Ascending aorta (tissue), 2 donors: ENCODE measurements at places on chromosomes 2 and 18.

GRCh38 chr2:108594132-108594981 is 60.1 kb downstream of the LIMS1 start:
- no peak for DNase-seq

GRCh38 chr18:54327818-54328217 is 29.8 kb downstream of the STARD6 start:
- DNase-seq: no peak

DNA sequence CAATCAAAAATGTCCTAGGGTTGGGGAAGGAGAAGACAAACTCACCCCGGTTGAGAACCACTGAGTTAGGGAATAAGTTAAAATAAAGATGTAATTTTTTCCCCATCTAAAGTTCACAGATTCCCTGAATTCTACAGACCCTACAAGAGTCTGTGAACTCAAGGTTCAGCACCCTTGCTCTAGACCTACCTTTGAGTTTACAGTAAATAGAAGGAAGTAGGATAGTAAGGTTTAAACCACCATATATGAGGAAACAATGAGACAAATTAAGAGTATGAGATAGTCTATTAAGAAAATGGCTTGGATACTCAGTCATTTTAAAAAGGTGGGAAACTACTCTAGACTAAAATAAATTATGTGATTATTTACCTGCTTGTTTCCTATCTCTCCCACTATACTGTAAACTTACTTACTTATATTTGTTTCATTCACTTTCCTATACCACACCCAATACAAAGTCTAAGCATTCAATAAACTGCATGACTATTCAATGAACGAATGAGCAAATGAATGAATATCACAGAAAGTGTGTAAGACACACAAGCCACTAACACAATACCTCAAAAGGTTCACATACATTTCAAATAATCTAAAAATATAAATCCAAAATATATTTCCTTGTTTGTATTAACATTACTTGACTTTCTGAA is 13.4 kb downstream of the VPS54 start:
- no peak for DNase-seq

GRCh38 chr2:165697748-165698443 is 96.2 kb downstream of the GALNT3 start:
- DNase-seq: no peak

DNA sequence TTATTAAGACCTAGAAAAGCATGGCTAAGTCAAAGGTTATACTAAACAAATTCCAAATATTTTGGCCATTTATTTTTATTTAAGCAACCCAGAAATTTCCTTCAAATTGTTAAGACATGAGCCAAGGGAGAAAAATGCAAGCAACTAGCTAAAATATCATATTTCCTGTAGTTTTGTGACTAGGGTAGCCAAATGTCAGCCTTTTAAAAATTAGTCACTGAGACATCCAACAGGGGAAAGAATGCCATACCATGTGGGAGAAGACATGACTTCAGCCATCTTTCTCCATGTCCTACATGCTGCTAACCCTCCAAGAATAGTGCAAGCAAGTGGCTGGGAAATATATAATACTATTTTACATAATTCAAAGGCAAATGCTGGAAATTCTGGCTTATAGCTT is 197.9 kb downstream of the DSEL start:
- DNase-seq: no peak

- no peak for DNase-seq
Measured at GRCh38 chr2:86466306-86466705, 25.1 kb downstream of the KDM3A start.

- no peak for DNase-seq
Measured at GRCh38 chr2:88871336-88871735, 179.9 kb downstream of the RPIA start.

DNA sequence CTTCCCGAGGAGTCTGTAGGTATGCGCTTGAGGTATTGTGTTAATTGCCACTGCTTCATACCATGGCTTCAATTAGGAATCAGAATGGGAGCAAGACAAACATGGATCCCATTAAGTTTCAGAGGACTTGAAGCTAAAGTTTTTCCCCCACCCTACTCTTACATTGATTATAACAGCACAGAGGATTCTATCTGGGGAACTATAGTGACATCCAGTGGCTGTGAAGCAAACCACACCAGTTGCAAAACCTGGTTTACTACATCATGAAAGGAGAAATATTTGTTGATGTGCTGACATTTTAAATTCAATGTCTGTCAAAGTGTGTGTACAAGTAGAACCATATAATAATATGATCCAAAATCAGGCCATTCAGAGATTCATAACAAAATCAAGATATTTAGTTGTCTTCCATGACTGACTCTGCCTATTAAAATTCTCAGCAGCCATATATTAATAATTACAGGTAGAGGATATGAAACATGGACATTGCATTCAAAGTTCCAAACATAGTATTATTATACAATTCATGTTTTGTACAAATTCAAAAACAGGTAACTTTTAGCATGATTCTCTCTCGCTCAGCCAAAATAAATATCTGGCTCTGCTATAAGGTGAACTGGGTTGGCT is 82.9 kb downstream of the GRB14 start:
- no peak for DNase-seq

- no peak for DNase-seq
Measured at GRCh38 chr2:96225016-96225533, 16.4 kb upstream of the STARD7 start.

DNA sequence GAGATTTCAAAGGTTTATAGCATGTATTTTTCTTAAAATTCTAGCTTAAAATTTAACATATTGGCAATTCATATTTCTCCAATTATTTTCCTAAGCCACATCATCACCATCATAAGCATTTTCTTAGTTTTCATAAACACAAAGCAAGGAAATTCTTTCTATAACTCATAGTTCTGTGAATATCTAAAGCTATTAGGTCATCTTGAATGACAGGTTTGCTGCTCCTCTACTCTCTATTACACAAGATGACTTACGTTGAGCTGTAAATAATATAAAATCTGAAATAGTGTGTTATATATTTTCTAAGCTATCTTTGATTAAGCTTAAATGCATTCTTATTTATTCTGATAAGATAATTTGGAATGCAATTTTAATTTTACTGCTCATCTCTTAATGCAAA is 984.6 kb upstream of the CNTNAP5 start:
- DNase-seq: no peak

- no peak for DNase-seq
Measured at GRCh38 chr2:134123332-134123731, 130.5 kb upstream of the MGAT5 start.

DNA sequence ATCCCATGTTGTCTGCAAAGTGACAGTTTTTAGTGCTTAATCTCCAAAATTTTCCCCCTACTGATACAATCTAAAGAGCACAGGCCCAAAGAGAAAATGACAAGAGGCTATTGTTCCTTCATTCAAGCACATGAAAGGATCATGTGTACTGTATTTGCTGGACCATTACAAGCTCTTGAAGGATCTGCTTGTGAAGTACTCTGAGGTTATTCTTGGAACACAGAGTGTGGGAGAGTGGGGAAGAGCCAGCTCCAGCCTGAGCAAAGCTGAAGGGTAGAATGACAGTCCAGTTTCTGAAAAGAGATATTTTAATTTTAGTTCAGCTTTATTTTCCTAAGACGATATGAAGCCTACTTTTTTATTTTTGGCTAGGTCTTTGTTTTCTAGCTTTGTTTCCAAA is 112.2 kb downstream of the GALNT3 start:
- DNase-seq: no peak

- no peak for DNase-seq
Measured at GRCh38 chr18:13538630-13539029, 187.7 kb downstream of the FAM210A start.

GRCh38 chr2:8501061-8501720 is 180.7 kb upstream of the ID2 start:
- no peak for DNase-seq
